ENCODE measurements at places on chromosomes 2 and 18.
A peak's percentile ranks its signal among the peaks of the same experiment; 100 is the strongest.

- no peak for DNase-seq
Measured at GRCh38 chr2:109535217-109535946, 78.4 kb downstream of the SEPTIN10 start.

GRCh38 chr2:108911401-108911800 is 77.6 kb downstream of the EDAR start:
- no peak for DNase-seq

- DNase-seq = no peak
Measured at GRCh38 chr2:152560873-152561595, 156.2 kb downstream of the PRPF40A start.

DNA sequence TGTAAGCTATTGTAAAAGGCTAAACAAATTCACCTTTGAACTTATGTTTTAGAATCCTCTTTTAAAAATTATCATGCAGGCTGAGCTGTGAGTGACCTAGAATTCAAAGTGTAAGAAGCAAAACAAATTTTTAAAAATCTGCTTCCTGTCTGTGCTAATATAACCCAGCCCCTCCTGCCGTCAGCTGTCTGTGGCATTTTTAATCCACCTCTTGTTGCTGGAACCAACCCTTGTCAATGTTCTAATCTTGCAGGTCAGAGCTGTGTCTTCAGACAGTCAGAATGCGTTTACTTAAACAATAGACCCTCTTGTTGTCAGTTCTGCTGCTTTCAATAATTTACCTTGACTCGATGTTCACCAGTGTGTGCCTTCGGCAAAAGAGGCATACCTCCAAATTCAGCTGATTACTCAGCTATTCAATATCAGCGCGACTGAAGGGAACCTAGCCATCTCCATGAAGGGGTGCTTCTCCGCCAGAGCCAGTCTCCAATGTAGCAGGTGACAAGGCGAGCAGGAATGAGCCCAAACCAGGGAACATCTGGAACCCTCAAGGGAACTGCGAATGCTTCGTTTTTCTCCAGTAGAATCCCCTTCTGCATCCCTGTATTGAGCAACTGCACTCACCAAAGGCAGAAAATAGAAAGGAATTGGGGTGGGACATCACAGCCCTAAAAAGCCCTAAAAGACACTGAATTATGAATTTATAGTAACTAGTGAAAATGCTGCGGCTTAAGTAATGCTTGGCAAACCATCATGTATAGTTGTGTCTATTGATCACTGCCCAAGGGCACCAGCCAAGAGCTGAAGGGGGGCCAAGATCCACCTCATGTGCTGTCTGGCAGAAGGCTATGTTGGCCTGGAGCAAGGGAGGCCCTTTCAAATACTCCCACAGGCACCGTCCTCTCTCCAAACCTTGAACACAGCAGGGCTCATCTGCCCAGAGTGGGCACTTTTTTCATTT is 62.5 kb downstream of the LYPD6B start:
- DNase-seq = no peak

DNA sequence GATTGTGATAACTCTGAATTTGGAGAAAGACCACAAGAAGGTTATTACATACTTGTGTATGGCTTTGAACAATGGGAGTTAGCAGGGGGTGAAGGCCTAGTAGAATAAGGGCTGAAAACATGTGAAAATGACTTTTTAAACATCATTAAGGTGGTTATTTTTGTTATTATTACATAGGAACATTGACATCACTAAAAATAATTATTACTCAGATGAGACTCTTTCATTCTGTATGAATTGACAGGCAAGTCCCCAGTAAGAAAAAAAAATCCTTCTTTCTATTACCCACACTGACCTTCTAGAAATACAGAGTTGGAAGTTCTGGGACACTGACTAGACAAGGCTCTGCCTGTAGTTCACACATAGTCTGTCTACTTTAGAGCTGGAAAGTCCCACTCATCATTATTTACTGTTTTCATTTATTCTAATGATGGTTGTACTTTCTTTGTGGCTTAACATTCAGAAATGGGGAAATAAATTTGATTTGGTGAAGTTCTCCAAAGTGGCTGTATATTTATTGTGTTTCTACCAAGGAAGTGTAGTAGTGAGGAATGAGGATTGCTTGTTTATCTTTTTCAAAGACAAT is 219.6 kb upstream of the EPAS1 start:
- no peak for DNase-seq

GRCh38 chr18:49935215-49935614 is 121.9 kb upstream of the ACAA2 start:
- DNase-seq = no peak

- no peak for DNase-seq
Measured at GRCh38 chr2:172804423-172804822, 68.8 kb downstream of the RAPGEF4 start.

- no peak for DNase-seq
Measured at GRCh38 chr2:158818511-158818910, 23.4 kb downstream of the DAPL1 start.

DNA sequence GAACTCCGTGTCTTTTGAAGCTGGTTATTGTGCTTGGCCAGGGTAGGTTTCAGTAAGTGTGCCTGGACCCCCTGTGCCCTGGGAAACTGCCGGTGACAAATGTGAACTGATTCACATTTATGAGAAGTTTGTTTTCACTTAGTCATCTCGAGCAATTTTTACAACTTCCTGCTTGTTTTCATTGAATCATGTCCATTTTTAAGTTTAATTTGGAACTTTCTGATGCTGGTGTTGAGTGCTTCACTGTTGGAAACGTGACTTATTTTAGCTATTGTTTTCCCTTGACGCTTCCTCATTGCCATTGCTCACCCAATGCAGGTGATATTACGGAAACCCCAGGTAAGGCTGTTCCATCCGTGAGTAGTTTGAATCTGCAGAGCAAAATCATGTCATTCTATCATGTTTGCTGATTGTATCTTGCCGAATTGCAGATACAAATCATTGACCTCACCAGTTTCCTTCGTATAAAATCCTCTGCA is 97.2 kb downstream of the RTN4 start:
- no peak for DNase-seq

- peak; percentile 39 for DNase-seq
Measured at GRCh38 chr18:21684731-21685130, 19.8 kb downstream of the ABHD3 start.

DNA sequence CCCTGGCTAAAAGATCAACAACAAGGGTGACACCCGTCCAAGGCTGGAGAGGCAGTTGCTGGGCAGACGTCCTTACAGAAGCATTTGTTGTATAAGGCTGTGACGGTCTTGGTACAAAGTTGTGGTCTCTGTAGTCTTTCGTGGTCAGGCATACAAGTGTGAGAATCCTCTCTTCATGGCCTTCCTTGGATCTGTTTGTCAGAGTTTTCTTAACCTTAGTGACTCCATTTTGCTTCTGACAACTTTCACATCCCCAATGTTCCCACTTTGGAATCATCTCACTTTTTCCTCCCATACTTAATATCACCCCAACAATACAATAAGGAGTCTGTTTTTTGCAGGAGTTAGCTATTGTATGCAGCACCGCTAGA is 72.7 kb upstream of the ZCCHC2 start:
- no peak for DNase-seq

GRCh38 chr2:80288576-80288975 is 16.0 kb downstream of the LRRTM1 start:
- DNase-seq = no peak

- DNase-seq = no peak
Measured at GRCh38 chr2:163647300-163647699, 88.5 kb downstream of the FIGN start.

GRCh38 chr2:8525582-8526402 is 156.1 kb upstream of the ID2 start:
- peak; percentile 83 for DNase-seq

DNA sequence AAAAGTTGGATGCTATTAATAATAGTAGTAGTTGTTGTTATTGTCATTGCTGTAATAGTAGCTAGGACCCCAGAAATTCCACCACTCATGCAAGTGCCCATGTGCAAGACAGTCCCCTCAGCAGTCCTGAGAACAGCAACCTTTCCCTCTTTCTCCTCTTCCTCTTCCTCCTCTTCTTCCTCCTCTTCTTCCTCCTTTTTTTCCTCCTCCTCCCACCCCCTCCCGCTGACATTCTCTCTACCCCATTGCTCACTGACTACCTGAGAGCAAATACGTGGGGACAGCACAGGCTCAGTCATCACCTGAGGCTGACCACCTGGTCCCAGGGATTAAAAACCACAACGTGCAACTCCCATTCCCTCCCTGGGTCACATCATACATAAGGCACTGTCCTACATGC is 41.8 kb downstream of the SMAD7 start:
- DNase-seq = no peak

GRCh38 chr2:88903749-88904353 is 212.4 kb downstream of the RPIA start:
- DNase-seq = peak; percentile 4

- no peak for DNase-seq
Measured at GRCh38 chr2:161031511-161031910, 128.7 kb upstream of the TANK start.

DNA sequence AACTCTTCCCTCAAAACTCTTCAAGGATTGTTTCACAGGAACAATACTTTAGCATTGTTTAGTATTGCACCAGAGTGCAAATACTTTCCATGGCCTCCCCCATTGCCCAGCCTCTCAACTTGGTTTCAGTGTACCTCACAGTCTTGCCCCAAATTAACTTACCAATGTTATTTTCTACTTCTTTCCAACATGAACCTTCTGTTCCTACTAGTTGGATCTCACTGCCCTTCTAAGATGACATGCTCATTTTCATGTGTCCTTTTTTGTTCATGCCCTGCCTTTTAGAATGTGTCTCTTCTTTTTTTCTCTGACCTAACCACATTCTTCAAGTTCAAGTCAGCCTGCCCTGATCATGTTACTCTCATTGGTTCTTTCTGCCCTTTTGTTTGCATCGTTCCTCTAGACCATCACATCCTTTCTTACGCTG is 4.1 kb downstream of the SPATS2L start:
- DNase-seq = no peak

- DNase-seq = no peak
Measured at GRCh38 chr2:51650769-51651168, 618.8 kb upstream of the NRXN1 start.

GRCh38 chr2:226671141-226671676 is 128.4 kb downstream of the IRS1 start:
- no peak for DNase-seq

GRCh38 chr18:58211510-58211909 is 167.5 kb downstream of the NEDD4L start:
- no peak for DNase-seq

GRCh38 chr18:45777393-45777792 is 48.1 kb upstream of the SIGLEC15 start:
- no peak for DNase-seq

DNA sequence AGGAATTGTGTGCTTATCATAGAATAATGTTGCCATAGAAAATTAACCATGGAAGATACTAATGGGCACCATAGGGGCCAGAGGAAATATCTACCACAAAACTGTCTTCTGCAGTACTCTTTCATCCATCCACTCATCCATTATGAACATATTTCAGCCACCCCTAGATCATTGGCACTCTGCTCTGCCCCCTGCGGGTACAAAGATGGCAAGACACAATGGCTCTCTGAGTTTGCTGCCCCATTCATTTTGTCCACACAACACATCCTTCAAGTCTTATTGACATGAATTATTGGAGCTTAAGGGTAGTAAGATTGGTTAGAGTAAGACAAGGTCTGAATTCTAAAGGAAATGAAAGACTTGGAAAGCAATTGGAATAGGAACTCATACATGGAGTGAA is 1224.7 kb upstream of the CELF4 start:
- DNase-seq = no peak

GRCh38 chr2:206164261-206164862 is 4.7 kb downstream of the EEF1B2 start:
- no peak for DNase-seq

GRCh38 chr2:231573698-231574421 is 18.8 kb upstream of the TEX44 start:
- DNase-seq = no peak

DNA sequence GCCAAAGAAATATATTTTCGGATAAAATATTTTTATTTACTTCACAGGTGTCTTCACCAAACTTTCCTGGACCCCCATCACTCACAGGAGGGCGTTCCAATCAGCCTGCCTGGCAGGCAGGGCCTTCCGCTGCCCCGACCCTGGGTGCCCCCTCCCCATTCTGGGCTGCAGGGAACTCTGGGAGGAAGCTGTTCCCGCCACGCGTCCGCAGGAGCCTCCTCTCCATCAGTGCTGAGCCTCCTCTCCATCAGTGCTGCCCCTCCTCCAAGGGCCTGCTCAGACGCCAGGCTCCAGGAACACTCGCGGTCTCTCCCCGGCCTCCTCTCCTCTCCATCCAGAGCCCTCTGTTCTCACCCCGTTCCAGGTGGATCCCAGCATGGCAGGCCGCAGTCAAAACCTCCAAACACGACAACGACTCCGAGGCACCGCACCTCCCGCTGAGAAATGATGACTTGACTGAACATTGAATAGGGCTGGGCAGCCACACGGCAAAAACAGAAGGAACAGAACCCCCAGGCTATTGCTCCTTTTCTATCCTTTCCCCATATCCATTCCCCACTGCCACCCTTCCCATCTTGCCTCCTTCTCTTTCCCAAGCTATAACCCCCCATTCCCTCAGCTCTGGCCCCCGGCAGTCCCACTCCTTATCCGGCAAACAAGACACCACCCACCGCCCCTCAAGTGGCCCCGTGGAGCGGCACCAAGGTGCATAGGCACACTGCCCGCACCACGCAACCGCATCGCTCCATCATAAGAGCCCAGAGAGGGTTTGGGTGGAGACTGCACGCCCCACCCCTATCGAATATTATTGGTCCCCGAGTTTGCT is 268.6 kb upstream of the RAB6C start:
- DNase-seq = no peak

- DNase-seq = no peak
Measured at GRCh38 chr2:45616658-45617411, 5.8 kb upstream of the SRBD1 start.

DNA sequence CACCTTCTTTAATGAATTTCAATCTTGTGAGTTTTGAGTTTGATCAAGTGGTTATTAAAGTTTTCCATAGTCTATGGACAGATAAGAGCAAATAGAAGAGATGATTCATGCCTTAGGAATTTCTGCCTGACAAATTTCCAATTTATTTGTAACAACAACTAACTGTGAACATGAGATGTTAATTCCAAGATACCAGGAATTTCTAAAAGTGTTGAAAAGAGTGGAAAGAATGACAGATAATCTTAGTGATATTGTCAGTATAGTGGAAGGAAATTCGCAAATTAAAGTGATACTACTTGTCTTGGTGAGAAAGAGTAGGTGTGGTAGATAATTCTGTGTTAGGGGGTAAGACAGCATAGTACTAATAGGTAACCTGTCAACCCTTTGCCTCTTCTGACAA is 82.4 kb downstream of the AGPS start:
- no peak for DNase-seq

GRCh38 chr2:18721038-18721922 is 131.9 kb upstream of the NT5C1B start:
- DNase-seq = no peak

- no peak for DNase-seq
Measured at GRCh38 chr18:34818064-34818463, 108.0 kb downstream of the DTNA start.

GRCh38 chr2:186526281-186526680 is 40.2 kb downstream of the ZC3H15 start:
- no peak for DNase-seq

DNA sequence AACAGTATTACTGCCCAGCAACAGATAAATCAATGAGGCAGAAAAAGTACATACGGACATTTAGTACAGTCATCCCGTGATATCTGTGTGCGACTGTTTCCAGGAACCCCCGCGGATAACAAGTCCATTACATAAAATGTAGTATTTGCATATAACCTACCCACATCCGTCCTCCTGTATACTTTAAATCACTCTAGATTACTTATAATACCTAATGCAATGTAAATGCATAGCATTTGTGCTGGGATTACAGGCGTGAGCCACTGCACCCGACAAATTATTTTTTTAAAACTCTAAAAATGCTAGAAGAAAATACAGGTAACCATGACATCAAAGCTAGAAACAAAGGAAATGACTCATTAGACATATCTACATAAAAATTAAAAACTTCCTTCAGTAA is 91.6 kb downstream of the FAM161A start:
- DNase-seq = peak; percentile 41
